A549 treated with ZK216348 at 1 μM for 4 hours (cell line): ENCODE measurements at places on chromosomes 3 and 15. TPM values are rescaled to one million over a fixed set of nuclear protein-coding genes. Genes with fewer than 3 reads are reported as not detected.

Gene ACTL6A
- 49.2 to 85.0 TPM (median 55.8 TPM) in 5 replicates for total RNA-seq

Gene ANKRD63
- 0.21 to 0.67 TPM (median 0.35 TPM) in 4 of 5 replicates, not detected in the other for total RNA-seq

Gene ALDH1A2
- total RNA-seq, result 0.38 to 0.59 TPM in 2 of 5 replicates, not detected in the others

Gene C3orf52
- total RNA-seq, result 10.2 to 14.1 TPM (median 12.2 TPM) in 5 replicates

Gene SGO1
- total RNA-seq, result 10.4 to 24.2 TPM (median 14.2 TPM) in 5 replicates

Gene ZDHHC3
- total RNA-seq, result 34.3 to 46.4 TPM (median 40.3 TPM) in 5 replicates

Gene MUC20
- 0.38 to 1.1 TPM (median 0.65 TPM) in 5 replicates for total RNA-seq

Gene SCAANT1
- not detected in 5 replicates for total RNA-seq

Gene TERC
- not detected in 5 replicates for total RNA-seq
